ENCODE measurements at places on chromosomes 4 and X. TPM values are rescaled to one million over a fixed set of nuclear protein-coding genes. Genes with fewer than 3 reads are reported as not detected.
A peak's percentile ranks its signal among the peaks of the same experiment; 100 is the strongest.

GRCh38 chr4:36111172-36111571 is 133.1 kb downstream of the ARAP2 start:
- DNase-seq = no peak

DNA sequence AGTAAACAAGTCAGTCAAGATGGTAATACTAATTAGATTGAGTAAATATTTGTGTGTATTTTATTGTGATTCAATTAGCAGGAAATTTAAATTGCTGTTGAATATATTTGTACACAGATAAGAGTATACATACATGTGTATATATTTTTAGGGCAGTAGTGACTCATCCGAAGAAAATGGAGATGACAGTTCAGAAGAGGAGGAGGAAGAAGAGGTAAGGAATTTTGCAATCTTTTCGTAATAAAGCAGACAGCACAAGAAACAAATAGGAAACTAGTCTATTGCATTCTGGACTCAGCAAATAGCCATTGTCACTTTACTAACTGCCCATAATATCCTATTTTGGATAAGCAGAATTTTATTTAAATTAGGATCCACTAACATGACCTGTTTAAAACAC is 6.6 kb downstream of the IBSP start:
- DNase-seq = no peak

DNA sequence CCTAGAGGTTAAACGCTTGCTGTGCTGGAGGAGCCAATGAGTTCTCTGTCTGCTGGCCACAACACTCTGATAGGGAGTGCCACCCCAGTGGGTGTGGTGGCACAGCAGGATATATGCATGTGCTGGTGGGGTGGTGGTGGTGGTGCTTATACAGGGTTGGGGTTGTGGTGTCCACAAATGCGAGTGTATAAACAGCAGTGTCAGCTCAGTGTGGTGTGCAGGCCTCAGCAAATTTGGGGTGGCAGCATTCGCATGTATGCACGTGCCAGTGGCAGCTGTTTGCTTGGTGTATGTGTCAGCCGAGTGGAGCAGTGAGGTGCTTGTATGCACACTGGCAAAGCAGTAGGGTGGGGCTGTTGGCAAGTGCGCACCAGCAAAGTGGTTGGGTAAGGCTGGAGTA is 157.4 kb downstream of the FAM47A start:
- no peak for DNase-seq

Gene FAT1
- 395 TPM for total RNA-seq

- DNase-seq = no peak
These were observed 39.9 kb downstream of the FAM149A start for GRCh38 chr4:186144198-186144945.

DNA sequence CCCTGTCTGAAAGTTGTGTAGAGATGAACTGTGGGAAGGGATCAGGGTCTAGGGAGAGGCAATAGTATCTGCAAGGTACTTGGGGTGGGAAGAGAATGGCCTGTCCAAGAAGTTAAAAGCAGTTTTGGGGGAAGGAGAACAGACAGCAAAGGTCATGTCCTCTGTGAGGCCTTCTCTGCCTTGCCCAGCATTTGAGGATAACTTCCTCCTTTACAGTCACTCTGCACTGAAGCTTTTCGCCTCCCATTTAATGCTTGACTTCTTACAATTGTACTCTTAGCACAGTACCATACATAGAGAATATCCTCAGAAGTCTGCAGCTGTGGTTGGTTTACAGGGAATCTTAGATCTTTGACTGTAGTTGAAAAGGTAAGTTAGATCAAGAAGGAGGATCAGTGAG is 121.8 kb upstream of the AP1S2 start:
- DNase-seq = no peak

DNA sequence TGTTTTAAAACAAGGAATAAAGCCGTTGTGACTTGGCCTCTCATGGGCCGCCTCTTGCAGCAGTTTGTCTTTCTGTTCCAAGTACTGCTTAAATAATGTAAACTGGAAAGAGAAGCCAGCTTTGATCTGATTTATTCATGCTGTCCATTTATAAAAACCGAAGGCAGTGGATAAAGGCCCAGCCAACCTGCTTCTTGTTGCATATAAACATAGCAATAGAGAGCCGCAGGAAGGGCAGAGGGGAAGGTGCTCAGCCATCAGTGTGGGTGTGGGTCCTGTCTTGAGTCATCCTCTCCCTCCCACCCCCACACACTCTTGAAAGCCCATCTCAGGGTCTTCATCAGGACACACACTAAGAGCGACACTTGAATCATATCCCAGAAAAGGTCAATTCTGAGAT is 187.9 kb upstream of the FAM9B start:
- no peak for DNase-seq

Gene CORIN
- total RNA-seq = 1.6 TPM

Gene IL21
- not detected for total RNA-seq

- no peak for DNase-seq
These were observed 1798.9 kb downstream of the PCDH7 start for GRCh38 chr4:32519060-32519459.

- DNase-seq = no peak
These were observed 11.9 kb upstream of the KIT start for GRCh38 chr4:54645830-54646229.

GRCh38 chrX:75623535-75623934 is 100.7 kb upstream of the ZDHHC15 start:
- no peak for DNase-seq

DNA sequence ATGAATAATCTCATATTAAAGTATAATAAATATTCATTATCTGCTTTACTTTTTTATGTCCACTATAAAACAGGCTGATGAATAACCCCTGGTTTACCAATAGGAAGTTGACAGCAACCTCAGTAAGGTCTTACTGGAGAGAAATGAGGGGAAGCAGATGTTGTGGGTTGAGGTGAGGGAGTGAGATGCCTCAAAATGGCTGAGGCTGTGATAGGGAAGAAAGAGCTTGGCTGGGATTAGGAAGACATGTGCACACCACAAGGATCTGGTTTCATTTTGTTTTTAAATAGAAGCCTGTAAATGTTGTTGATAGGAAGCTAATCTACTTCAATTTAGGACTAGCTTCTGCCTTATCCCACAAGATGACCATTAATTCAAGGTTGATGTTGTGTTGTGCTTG is 14.4 kb upstream of the CYBB start:
- no peak for DNase-seq

DNA sequence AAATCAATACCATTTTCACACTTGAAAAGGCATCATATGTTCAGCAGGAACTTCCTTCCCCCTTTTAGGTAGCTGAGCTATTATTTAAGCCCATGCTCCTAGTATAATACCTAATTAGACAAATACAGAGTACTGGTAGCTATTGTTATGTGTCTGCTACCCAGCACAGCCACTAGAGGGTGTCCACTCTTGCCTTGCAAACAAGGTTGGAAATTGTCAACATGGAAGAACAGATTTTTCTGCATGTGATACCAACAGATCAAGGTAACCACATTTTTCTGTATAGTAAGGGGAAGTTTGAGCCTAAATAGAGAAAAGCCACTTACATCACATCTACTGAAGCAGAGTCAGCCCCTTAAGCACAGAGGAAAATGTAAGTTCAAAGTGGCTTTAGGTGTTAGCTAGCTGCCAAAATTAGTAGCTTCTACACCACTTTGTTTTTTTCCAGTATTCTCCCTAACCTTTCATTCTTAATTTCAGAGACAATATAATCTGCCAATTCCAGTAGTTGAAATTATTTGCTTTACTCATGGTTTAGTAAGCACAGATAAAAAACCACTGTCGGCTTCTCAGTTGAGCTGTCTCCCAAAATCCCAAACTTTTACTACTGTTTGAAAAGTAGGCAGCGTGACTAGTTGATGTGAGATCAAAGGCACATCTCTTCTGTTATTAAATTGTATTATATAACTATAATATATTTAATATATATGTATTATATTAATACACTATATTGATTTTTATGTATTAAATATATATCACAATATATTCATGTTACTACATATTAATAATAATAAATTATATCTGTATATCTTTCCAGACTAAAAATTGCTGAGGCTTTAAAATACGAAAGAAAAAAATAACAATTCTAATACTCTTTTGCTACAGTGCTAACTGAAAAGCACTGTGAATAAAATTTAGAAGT is 38.2 kb downstream of the EDNRA start:
- DNase-seq = no peak

DNA sequence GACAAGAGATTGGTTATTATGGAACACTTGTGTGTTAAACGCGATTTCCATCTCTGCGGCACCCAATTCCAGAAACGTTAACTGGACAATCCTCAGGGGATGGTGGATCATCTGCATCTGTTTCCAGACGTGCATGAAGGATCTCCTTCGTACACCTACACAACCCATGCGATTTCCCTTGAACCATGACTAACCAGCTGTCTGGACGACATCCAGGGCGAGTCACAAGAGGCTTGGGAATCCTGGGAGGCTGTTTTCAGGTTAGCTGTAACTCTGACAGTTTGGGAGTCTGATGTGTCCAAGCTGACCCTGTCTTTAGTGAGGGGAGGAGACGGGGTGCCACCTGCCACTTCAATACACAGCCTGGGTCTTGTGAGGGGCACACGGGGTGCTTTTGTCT is 84.5 kb downstream of the GATB start:
- DNase-seq = no peak

- DNase-seq = peak; percentile 88
These were observed at the start of gene REPS2 for GRCh38 chrX:16946361-16946964. TSS of gene REPS2 (plus strand) at chrX:16946658. CDS start at chrX:16946862, 204 bp downstream.

DNA sequence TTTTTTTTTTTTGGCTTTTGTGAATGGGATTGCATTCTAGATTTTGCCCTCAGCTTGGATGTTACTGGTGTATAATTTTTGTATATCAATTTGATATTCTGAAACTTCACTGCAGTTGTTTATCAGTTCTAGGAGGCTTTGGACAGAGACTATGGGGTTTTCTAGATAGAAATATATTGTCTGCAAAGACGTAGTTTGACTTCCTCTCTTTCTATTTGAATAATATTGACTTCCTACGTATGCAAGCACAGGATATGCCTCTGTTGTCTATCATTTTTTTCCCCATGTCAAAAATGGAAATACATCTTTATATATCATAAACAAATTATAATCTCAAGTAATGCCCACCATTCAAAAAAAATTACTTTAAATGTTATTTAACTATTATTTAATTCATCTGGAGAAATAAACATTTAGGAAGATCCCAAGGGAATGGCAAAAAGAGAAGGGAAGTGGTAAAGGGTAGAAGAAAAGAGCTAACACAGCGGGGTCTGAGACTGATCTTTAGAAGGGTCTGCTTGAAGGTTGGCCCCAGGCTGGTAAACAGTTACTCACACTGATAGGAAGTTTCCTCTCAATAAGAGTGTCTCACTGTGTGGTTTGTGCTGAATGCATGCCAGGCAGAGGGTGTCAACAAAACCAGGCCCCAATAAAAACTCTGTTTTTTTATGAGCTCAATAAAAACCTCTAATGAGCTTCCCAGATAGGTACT is 35.7 kb downstream of the ZNF518B start:
- DNase-seq = no peak

GRCh38 chr4:155948541-155948940 is 5.1 kb downstream of the CTSO start:
- DNase-seq = no peak

Gene MAGEB10
- total RNA-seq = not detected

DNA sequence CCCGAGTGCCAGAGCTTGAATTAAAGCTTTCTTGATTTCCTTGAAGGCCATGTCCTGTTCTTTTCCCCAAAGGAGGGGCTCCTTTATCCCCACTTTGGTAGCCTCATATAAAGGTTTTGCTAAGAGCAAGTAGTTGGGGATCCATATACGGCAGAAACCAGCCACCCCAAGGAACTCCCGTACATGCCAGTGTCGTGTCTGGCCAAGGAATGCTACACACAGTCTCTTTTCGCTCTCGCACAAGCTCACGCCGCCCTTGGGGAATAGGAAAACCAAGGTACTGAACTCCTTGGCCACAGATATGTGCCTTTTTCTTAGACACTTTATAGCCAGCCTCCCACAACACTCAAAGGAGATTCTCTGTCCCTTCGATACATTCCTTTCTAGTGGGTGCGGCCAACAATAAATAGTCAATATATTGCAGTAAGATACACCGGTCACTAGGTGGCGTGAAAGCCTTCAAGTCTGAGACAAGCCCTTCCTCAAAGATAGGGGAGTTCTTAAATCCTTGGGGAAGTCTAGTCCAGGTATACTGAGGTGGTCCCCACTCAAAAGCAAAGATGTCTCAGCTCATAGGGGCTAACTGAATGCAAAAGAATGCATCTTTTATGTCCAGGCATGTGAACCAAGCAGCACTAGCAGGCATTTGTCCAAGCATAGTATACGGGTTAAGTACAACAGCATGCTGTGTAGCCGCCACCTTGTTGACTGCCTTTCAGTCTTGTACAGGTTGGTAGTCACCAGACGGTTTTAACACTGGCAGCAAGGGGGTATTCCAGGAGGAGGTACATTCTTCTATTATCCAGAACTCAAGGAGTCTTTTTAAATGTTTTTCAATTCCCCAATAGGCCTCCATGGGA is 57.8 kb upstream of the XAGE1B start:
- DNase-seq = no peak

Gene DCK
- total RNA-seq = 16.7 TPM

DNA sequence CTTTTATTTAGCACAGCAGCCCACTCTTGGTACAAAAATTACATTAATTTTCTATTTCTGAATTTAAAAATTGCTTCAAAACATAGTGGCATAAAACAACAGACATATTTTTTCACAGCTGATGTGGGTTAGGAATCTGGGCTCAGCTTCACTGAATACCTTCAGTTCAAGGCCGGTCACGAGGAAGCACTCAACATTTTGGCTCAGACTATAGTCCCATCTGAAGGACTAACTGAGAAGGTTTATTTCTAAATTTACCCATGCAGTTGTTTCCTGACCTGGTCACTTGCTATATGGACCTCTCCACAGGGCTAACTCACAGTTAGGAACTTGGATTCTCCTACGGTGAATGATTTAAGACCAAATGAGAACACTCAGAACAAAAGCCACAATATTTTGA is 1230.2 kb upstream of the ADGRL3 start:
- DNase-seq = no peak

Gene NRK
- 5.5 TPM for total RNA-seq

- DNase-seq = no peak
These were observed 111.4 kb downstream of the TMEM164 start for GRCh38 chrX:110114260-110114776.
